T-helper 17 cell (primary cell): ENCODE measurements at places on chromosomes 2 and 18.
A peak's percentile ranks its signal among the peaks of the same experiment; 100 is the strongest.

DNA sequence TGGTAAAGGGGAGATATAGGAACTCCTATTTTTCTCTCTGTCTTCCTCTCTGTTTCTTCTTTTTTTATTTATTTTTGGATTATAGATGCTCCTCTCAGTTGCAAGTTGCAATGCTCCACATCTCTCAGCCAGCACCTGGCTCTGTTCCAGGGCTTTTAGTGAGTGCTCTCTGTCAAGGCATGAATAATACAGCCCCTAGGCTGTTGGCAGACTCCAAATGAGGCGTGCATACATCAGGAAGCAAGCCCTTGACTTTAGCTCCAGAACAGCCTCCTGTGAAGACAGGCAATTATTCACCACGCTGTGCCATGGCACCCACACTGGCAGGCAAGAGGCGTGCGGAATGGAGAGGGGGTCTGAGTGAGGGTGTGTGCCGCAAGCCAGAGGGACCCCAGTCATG is 228.1 kb upstream of the PXDN start:
- no peaks in the 10 kb centered on the region for H3K36me3 ChIP-seq
- H3K4me1 ChIP-seq = no peaks in the 10 kb centered on the region
- no peak overlapping the region for H3K27ac ChIP-seq

DNA sequence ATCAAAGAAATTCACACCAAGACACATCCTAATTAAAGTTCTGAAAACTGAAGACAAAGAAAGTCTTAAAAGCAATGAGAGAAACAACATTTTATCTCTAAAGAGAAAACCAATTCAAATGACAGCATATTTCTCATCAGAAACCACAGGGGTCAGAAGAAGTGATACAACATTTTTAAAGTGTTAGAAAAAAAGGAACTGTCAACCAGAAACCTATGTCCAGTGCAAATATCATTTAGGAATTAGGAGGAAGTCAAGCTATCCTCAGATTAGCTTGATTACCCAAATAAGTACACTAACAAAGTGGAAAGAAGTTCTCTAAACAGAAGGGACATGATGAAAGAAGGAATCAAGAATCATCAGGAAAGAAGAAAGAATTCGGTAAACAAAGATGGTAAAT is 59.5 kb upstream of the BCL2L11 start:
- no peak overlapping the region for H3K27ac ChIP-seq
- no peak for DNase-seq
- H3K27me3 ChIP-seq = peaks cover 13% of the 10 kb centered on the region
- peaks cover 4% of the 10 kb centered on the region for H3K4me1 ChIP-seq
- H3K4me3 ChIP-seq = no peak overlapping the region

GRCh38 chr18:3012136-3013023 is 564 bp downstream of the LPIN2 start:
- peak overlapping the region; percentile 94 for H3K27ac ChIP-seq
- peak; percentile 48 for DNase-seq
- H3K36me3 ChIP-seq = peaks cover 4% of the 10 kb centered on the region
- H3K4me1 ChIP-seq = peaks cover 48% of the 10 kb centered on the region
- peak overlapping the region; percentile 94 for H3K4me3 ChIP-seq
- H3K27me3 ChIP-seq = no peaks in the 10 kb centered on the region

DNA sequence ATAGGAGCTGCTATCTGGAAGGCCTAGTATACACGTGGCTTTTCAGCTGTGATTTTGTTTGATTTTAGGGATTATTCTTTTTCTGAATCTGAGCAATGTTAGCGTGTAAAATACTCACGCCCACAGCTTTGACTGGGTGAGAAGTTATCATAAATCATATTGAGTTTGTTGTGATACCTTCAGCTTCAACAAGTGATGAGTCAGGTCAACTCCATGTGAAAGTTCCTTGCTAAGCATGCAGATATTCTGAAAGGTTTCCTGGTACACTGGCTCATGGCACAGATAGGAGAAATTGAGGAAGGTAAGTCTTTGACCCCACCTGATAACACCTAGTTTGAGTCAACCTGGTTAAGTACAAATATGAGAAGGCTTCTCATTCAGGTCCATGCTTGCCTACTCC is at the start of gene GKN1:
Gene GKN1, plus strand, starts transcription at position 386 of the 400 bp plus-strand sequence. CDS start 42 bp downstream, outside the sequence.
- no peaks in the 10 kb centered on the region for H3K4me1 ChIP-seq
- DNase-seq = no peak
- peaks cover 3% of the 10 kb centered on the region for H3K36me3 ChIP-seq
